ENCODE measurements at places on chromosomes 11 and 22.

- no peak for DNase-seq
These were observed 65.8 kb upstream of the MYOD1 start for GRCh38 chr11:17653611-17654010.

- DNase-seq, result no peak
These were observed 2.6 kb upstream of the FTH1 start for GRCh38 chr11:61969838-61970662.

DNA sequence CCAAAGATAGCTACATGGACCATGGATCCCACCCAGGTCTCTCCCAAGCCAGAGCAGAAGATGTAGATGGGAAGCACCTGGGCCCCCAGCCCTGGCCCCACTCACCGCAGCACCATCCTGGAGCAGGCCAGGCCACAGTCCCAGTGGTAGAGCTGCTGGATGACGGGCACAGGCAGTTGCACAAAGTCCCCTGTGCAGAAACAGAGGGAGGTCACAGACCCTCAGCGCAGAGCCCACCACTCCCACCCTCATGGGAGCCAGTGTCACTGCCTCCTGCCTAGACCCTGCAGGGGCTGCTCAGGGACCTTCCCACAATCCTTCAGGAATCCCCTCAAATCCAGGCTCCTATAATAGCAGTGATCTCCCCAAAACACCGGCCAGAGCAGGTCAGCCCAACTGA, 6.1 kb downstream of the GUCD1 start:
- no peak for DNase-seq

DNA sequence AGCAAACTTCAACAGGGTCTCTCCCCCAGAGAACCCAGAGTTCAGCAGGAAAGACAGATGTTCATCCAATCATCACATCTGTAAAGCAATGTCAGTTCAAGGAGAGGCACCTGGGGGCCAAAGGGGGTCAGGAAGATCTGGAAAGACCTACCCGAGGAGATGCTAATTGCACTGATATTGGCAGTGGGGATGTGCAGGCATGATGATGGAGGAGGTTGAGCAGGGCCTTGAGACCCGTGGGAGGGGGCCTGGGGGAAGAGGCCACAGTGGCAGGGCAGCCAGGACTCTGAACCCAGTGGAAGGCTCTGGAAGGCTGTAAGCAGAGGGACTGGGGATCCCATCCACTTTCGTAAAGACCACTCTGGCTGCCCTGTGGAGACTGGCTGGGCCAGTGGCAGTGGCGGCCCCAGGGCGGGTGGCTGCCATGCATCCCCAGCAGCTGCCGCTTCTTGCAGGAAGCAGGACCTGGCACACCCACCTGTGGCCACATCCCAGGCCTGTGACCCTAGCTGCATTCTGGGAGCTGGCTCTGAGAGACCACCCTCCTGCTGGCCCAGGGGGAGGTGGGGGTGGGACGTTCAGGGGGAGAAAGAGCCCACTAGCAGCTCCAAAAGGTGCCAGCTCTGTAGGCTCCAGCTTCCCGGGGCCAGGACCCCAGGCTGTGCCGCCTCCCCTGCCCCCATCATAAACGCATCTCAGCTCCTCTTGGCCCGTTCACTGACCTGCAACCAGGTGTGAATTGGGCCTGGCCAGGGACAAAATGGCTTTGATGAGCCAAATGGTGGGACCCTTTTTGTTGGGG, 59.9 kb upstream of the FGF3 start:
- no peak for DNase-seq

DNA sequence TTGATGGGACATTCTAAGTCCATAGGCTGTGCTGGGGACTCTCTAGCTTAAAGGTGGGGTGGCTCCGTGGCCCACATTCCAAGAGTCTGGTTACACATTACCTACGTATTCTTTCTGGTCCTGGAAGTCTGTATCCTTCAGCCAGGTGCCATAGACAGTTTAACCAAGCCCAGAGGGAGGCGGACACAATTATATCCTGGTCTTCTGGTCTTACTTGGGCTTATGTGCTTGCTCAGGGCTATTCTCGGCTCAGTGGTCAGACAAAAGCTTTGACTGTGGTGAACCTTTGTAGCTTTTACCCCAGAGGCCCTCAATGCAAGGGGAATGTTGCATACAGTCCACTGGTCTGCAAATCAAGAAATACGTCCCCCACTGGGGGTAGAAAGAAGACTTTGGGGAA, 3.4 kb upstream of the INCENP start:
- DNase-seq, result no peak

GRCh38 chr22:28021116-28021997, 102.3 kb upstream of the PITPNB start:
- DNase-seq, result no peak

GRCh38 chr11:75602951-75603350, 40.9 kb downstream of the SERPINH1 start:
- DNase-seq, result no peak
